ENCODE measurements at places on chromosomes 16 and 17. TPM values are rescaled to one million over a fixed set of nuclear protein-coding genes. Genes with fewer than 3 reads are reported as not detected.

Gene DHRS7C
- total RNA-seq: not detected

Gene BRICD5
- 24.6 TPM for total RNA-seq

Gene THRA
- 5.6 TPM for total RNA-seq

Gene TMEM220
- 0.21 TPM for total RNA-seq

Gene TEX19
- total RNA-seq: not detected

GRCh38 chr17:48634493-48635208 lies 8.5 kb upstream of the HOXB9 start:
- DNase-seq: no peak

DNA sequence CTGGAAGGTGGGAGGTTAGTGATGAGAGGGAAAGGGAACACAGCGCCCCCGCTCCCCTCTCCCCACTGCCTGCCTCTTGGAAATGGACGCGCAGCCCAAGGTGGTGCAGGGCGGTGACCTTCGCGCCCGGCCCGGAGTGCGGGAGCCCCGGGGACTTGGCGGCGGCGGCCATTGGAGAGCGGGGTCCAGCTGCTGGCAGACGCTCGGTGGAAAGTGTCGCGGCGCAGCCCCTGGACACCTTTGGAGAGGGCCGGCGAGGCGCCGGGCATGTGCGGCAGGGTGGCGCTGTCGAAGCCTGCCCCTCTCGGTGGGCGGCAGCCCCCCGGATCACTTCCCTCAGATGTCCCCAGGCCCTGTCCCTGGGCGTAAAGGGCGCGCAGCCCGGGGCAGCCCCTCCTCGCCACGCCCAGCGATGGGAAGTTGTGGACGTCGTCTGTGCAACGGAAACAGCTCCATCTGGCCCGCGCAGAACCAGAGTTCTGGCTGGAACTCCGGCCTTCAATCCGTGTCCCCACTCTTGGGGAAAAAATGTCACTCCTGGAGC lies 16.7 kb downstream of the SALL1 start:
- no peak for DNase-seq

DNA sequence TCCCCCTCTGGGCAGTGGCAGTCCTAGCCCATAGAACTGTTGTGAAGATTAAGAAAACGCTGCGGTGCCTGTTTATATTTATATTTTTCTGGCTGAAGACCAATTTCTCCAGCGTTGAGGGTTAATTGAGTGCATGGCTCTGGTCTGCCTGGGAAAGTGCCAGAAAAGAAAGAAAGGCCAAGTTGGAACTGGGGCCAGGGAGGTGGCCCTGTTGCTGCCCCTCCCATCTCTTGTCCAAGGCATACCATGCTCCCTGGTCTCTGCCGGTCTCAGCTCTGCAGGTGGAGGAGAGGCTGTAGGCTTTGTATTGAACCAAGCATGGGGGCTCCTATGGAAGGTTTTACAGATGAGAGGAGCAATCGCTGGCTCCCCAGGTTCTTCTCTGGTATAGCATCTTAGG lies 124.7 kb downstream of the MGAT5B start:
- no peak for DNase-seq

DNA sequence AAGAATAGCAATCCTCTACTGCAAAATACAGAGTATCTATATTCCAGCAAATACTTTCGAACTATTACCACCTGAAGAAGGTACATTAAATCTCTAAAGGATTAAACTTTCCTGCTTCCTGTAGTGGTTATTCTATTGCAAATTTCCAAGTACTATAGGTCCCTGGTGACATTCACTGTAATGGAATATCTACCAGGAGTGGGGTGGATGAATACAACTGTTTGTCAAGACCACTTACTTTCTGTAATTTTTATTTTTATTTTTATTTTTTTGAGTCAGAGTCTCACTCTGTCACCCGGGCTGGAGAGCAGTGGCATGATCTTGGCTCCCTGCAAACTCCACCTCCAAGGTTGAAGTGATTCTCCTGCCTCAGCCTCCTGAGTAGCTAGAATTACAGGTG lies 389.5 kb downstream of the TMEM114 start:
- DNase-seq: no peak

DNA sequence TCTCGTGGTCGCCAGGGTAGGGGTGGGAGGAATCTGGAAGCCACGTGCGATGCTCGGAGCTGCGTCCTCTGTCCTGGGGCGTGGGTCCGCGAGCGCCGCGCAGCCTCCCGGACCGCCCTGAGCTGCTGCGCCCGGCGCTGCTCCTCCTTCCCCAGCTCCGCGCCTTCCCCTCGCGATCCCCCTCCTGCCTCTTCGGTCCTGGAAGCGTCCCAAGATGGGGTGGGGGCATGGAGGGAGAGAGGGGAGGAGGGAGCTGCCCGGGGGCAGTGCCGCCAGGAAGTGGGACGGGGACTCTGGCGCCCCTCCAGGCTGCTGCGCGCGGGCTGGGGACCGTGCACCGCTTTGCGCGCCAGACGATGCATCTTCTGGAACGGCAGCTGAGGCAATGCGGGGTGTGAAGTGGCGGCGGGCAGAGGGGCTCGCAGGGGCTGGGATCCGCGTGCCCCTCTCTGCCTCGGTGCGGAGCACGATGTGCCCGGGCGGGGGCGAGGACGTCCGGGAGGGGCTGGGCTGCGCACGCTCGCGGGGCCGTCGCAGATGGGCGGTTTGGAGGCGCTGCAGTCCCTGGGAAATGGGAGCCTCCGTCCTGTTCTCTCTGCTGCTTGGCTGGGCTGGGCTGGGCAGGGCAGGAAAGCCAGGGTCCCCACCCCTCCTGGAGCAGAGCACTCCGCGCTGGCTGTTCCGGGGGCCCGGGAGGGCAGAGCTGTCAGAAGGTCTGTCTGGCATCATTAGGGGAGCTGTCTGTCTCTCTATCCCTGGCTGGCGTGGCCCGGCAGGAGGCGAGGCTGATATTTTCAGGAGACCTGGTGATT lies 388.0 kb downstream of the SEC14L1 start:
- DNase-seq: no peak

GRCh38 chr17:34203018-34203638 lies 52.0 kb upstream of the CCL2 start:
- no peak for DNase-seq

DNA sequence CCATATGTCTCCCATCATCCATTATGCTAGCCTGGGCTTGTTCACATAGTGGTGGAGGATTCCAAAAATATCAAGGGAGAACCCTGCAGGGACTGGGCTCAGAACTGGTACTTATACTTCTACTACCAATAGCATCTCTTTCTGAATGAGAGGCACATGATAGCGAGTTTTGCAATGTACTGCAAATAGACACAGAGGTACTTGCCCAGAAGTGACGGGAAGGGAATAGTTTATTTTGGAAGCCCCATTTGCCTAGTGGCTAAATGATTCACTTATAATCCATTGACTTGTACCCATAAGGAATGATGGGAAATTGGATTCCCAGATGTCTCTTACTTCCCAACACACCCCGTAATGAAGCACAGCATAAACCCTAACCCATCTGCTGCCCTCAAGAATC lies 124.8 kb upstream of the ERCC4 start:
- DNase-seq: no peak

DNA sequence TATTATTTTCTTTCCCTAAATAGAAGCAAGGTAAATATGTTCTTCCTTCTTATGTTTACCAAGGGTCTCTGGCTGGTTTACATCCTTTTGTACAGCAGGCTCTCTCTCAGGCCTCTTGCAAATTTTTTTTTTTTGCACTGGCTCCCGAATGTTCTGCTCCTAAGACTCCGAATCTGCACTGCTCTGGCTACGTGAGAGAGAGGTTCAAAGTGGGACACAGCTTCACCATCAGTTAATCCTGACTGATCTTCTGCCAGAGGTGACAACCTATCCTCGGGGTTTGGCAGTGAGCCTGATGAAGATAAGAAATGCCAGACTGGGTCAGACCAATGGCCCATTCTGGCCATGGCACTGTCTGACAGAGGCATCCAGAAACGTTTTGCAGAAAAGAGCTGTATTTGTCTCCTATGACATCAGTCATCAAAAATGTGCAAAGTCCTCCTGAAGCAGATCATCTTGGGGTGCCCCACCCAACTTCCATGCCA lies 136.9 kb downstream of the GRIN2A start:
- DNase-seq: no peak

Measured in activated T-helper 2 cell treated with anti-CD3 and anti-CD28 coated beads, Interferon-gamma antibody, Interleukin-2, Interleukin-4, amounts not matched to agents 10 μg/mL and 5 μg/mL and 100 μg/mL, durations not matched to agents 14 hours and 24 hours and 36 hours (primary cell).